Stimulated activated CD8-positive, alpha-beta memory T cell treated with anti-CD3 and anti-CD28 coated beads, Interleukin-4, amount 100 ng/mL, for 24 hours (primary cell): ENCODE measurements at places on chromosomes 16 and 17.

GRCh38 chr17:18059283-18059682 lies 20.1 kb downstream of the GID4 start:
- no peak for DNase-seq

- DNase-seq, result no peak
Measured at GRCh38 chr17:65028545-65028843, 28.0 kb downstream of the GNA13 start.

DNA sequence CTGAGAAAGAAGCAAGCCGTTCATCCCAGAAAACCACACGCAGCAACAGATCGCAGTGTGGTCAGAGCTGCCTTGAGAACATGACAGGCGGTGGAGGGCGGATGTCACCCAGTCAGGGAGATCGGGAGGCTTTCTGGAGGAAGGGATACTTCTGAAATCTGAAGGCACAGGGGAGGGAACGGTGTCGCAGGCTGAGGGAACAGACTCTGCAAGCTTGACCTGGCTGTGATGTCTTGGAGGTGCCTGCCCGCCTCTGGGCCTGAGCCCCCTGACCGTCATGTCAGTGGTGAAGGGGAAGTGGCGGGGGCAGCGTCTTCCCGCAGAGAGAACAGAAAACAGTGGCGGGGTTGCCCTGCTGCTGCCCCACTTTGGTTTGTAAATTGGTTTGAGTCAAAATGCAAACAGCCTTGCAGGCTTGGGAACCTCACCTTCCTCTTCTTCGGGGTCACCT lies 8.1 kb upstream of the ATP2A3 start:
- DNase-seq, result no peak

- no peak for DNase-seq
Measured at GRCh38 chr16:8686879-8687278, 12.5 kb downstream of the ABAT start.

DNA sequence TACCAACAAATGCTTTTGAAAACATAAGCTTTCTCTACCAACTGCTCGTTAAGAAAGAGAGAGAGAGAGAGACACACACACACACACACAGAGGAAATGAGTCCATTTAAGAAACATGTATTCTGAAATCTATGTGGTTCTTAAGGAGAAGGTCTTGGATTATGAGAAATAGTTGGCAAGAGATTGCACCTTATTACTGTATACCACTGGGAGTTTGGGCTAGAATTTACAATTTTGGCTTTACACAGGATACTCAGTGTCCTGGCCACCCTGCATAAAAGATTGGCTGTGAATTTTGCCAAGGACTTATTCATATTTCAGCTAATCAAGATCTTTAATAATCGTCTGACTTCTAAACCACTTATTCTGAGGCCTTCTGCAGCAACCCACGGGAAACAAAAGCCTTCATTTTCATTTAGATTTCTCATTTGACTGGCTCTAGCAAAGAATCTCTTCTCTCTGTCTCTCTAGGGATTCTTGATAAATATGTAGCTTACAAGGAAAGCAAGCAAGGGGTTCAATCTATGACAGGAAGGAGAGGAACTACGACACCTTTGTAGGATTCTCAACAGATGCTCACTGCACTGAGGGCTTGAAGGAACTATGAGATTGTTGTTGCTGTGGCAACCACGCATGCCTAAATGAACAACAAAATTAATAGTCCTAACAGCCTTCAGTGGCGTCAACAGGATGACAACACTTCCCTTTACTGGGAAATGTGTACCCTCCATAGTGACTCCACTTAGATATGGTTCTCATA lies 75.3 kb upstream of the GNAO1 start:
- no peak for DNase-seq

GRCh38 chr16:62568926-62569325 lies 532.7 kb upstream of the CDH8 start:
- DNase-seq, result no peak
